ENCODE measurements at places on chromosomes 3 and 15. TPM values are rescaled to one million over a fixed set of nuclear protein-coding genes. Genes with fewer than 3 reads are reported as not detected.

The PRTG gene
- total RNA-seq: 2.2 TPM

GRCh38 chr15:33526532-33526931 lies 215.8 kb downstream of the RYR3 start:
- no peak overlapping the region for H3K4me3 ChIP-seq
- peaks cover 2% of the 10 kb centered on the region for H3K27me3 ChIP-seq
- no peak overlapping the region for H3K27ac ChIP-seq
- H3K36me3 ChIP-seq: no peaks in the 10 kb centered on the region
- DNase-seq: no peak

- no peak overlapping the region for H3K27ac ChIP-seq
- H3K36me3 ChIP-seq: no peaks in the 10 kb centered on the region
- no peaks in the 10 kb centered on the region for H3K27me3 ChIP-seq
- H3K4me1 ChIP-seq: peaks cover 5% of the 10 kb centered on the region
Measured at GRCh38 chr15:45535486-45536042, 13.0 kb upstream of the SLC30A4 start.

The LDHAL6B gene
- total RNA-seq: not detected

The HYAL1 gene
- total RNA-seq: 0.60 TPM

The HIGD2B gene
- not detected for total RNA-seq

The C3orf80 gene
- not detected for total RNA-seq

- H3K27ac ChIP-seq: no peak overlapping the region
- H3K36me3 ChIP-seq: no peaks in the 10 kb centered on the region
- no peak overlapping the region for H3K4me3 ChIP-seq
- peak; percentile 68 for DNase-seq
Measured at GRCh38 chr15:100779331-100780207, 100.1 kb upstream of the ALDH1A3 start.
